ENCODE measurements at places on chromosomes 7 and 10. TPM values are rescaled to one million over a fixed set of nuclear protein-coding genes. Genes with fewer than 3 reads are reported as not detected.

GRCh38 chr10:5633166-5633749, 33.1 kb downstream of the ASB13 start:
- DNase-seq = no peak
- no peak overlapping the region for H3K4me3 ChIP-seq
- H3K36me3 ChIP-seq = no peaks in the 10 kb centered on the region
- no peaks in the 10 kb centered on the region for H3K4me1 ChIP-seq

GRCh38 chr7:47188136-47188535, 393.8 kb downstream of the TNS3 start:
- no peak overlapping the region for H3K4me3 ChIP-seq
- no peak for DNase-seq
- H3K27ac ChIP-seq = no peak overlapping the region
- H3K4me1 ChIP-seq = peaks cover 13% of the 10 kb centered on the region
- no peaks in the 10 kb centered on the region for H3K36me3 ChIP-seq

GRCh38 chr10:4067531-4067930, 282.5 kb upstream of the KLF6 start:
- no peaks in the 10 kb centered on the region for H3K4me1 ChIP-seq
- H3K27ac ChIP-seq = no peak overlapping the region
- no peaks in the 10 kb centered on the region for H3K27me3 ChIP-seq
- H3K4me3 ChIP-seq = no peak overlapping the region

The PRSS2 gene
- 9.6 TPM for total RNA-seq

DNA sequence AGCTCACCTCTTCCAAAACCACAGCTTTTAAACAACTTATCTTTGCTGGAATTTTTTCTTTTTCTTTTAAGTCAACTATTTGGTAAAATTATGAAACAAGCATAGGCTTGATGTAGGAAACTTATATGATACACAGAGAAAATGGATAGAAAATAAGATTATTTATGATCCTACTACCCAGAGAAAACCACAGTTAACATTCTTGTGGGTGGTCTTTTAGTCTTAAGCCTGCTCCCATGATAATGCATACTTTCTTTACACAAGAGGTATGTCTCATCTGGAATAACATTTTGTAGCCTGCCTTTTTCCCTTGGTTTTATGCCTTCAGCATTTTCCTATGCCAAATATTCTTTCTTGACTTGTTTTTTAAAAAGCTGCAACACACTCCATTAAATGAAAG, 21.4 kb downstream of the PLPP4 start:
- H3K27me3 ChIP-seq = no peaks in the 10 kb centered on the region
- DNase-seq = no peak
- no peak overlapping the region for H3K4me3 ChIP-seq
- H3K27ac ChIP-seq = no peak overlapping the region

GRCh38 chr10:102341038-102341688, 54.3 kb upstream of the NFKB2 start:
- DNase-seq = no peak
- no peak overlapping the region for H3K27ac ChIP-seq
- H3K27me3 ChIP-seq = no peaks in the 10 kb centered on the region
- H3K36me3 ChIP-seq = peaks cover 7% of the 10 kb centered on the region

- peaks cover 4% of the 10 kb centered on the region for H3K4me1 ChIP-seq
- no peaks in the 10 kb centered on the region for H3K27me3 ChIP-seq
- peak; percentile 53 for DNase-seq
- no peak overlapping the region for H3K27ac ChIP-seq
These were observed 113.7 kb downstream of the CDK14 start for GRCh38 chr7:90709501-90710465.

DNA sequence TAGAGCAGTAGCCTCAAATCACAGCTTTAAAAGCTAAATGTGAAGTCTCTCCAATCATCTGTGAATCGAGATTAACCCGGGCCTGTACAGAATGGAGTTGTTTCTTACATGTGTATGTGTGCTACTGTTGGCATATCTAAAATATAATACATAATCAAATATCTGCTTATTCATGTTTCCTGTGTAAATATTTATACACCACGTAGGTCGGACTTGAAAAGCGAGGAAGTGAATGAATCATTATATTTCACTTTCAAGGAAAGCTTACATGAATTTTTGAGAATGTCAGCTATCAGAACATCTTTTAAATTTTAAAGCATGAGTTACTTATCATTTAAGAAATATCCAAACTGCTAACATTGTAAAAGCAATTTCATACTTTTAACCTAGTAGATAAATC, 233.3 kb downstream of the SLC25A13 start:
- H3K27me3 ChIP-seq = no peaks in the 10 kb centered on the region
- DNase-seq = no peak
- no peaks in the 10 kb centered on the region for H3K36me3 ChIP-seq
- H3K4me3 ChIP-seq = no peak overlapping the region
- H3K27ac ChIP-seq = no peak overlapping the region

GRCh38 chr10:43959364-43960134, 310.9 kb upstream of the ZNF32 start:
- H3K4me3 ChIP-seq = no peak overlapping the region
- no peaks in the 10 kb centered on the region for H3K36me3 ChIP-seq
- H3K27ac ChIP-seq = no peak overlapping the region
- H3K27me3 ChIP-seq = no peaks in the 10 kb centered on the region
- no peaks in the 10 kb centered on the region for H3K4me1 ChIP-seq

The IDI2 gene
- total RNA-seq = not detected

DNA sequence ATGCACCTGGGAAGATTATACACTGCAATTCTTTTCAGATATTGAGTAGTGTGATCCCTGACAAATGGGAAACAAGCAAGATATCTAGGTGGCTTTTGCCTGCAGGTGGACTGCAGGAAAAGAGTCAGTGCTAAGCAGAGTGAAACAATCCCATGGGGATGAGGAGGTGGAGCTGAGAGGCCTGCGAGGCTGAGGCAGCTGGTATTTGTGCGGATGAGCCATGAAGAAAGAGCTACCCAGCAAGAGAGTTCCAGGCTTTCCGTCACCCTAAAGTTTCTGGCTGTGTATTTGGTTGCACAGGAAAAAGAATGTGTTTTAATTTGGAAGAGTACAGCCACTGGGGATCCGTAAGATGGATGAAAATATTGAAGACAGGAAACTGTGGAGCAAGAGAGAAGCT, 714.1 kb upstream of the COBL start:
- no peak overlapping the region for H3K27ac ChIP-seq
- H3K4me3 ChIP-seq = no peak overlapping the region
- no peaks in the 10 kb centered on the region for H3K4me1 ChIP-seq

GRCh38 chr10:126470991-126471390, 82.7 kb upstream of the ADAM12 start:
- H3K4me1 ChIP-seq = no peaks in the 10 kb centered on the region
- H3K27ac ChIP-seq = no peak overlapping the region
- no peak for DNase-seq
- H3K4me3 ChIP-seq = no peak overlapping the region

The WNT8B gene
- total RNA-seq = not detected

The ST8SIA6 gene
- 0.46 TPM for total RNA-seq

- no peak overlapping the region for H3K4me3 ChIP-seq
- H3K27me3 ChIP-seq = no peaks in the 10 kb centered on the region
- no peaks in the 10 kb centered on the region for H3K4me1 ChIP-seq
- H3K36me3 ChIP-seq = no peaks in the 10 kb centered on the region
These were observed 461.5 kb upstream of the COBL start for GRCh38 chr7:51778121-51778520.

The ATE1 gene
- 31.2 TPM for total RNA-seq

DNA sequence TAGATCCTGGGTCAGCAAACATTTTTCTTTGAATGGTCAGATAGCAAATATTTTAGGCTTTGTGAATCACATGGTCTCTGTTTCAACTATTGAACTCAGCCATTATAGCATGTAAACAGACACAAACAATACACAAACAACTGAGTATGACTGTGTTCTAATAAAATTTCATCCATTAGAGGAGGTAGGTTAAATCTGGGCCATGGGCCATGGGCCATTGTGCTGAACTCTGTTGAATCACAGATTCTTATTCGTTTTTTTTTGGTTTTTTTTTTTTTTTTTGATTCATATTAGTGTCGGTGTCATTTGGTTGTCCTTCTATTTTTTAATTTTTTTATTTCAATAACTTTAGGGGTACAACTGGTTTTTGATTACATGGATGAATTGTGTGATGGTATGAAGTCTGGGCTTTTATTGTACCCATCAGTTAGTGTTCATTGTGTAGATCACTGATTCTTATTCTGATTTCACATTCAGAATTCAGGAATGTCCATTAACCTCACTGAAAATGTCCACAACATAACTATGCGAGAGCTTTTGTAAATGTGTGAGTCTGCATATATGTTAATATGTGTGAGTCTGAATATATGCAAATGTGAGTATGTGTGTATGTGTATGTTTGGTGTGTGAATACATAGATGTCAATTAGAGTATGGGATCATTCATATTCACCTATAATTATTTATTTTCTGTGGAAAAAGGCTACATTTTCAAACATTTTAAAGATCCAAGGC, 443.7 kb upstream of the GRM3 start:
- no peak for DNase-seq
- no peaks in the 10 kb centered on the region for H3K36me3 ChIP-seq
- no peaks in the 10 kb centered on the region for H3K4me1 ChIP-seq

GRCh38 chr7:96127746-96128145, 194.2 kb downstream of the SLC25A13 start:
- no peak for DNase-seq
- H3K27ac ChIP-seq = no peak overlapping the region
- peaks cover 33% of the 10 kb centered on the region for H3K36me3 ChIP-seq
- peaks cover 22% of the 10 kb centered on the region for H3K4me1 ChIP-seq

- H3K27me3 ChIP-seq = no peaks in the 10 kb centered on the region
- H3K36me3 ChIP-seq = no peaks in the 10 kb centered on the region
- no peak for DNase-seq
- H3K4me1 ChIP-seq = peaks cover 8% of the 10 kb centered on the region
- no peak overlapping the region for H3K27ac ChIP-seq
These were observed 12.3 kb upstream of the ELN start for GRCh38 chr7:74015670-74016069.

The AVPI1 gene
- total RNA-seq = 3.9 TPM

DNA sequence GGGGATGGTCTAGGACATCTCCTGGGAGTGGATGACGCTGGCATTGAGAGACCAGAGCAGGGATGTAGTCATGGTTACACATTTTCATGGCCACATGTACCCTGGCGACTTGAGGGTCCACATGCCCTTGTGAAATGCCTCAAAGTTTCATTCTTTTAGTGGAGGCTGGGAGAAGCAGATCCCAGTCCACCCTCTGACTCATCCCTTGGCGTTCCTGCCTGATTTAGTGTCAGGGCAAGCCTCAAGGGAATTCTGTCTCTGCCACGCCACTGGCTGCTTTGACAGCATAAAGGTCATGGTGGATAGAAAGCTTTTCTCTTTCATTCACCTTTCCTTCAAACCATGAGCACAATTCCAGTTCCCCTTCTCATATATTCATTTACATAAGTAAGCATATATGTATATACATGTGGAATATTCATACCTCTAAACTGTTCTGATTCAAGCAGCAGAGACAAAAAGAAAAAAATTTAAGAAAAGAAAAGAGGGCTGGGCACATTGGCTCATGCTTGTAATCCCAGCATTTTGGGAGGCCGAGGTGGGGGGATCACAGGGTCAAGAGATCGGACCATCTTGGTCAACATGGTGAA, 21.8 kb upstream of the KIF5B start:
- DNase-seq = no peak
- H3K4me3 ChIP-seq = no peak overlapping the region

DNA sequence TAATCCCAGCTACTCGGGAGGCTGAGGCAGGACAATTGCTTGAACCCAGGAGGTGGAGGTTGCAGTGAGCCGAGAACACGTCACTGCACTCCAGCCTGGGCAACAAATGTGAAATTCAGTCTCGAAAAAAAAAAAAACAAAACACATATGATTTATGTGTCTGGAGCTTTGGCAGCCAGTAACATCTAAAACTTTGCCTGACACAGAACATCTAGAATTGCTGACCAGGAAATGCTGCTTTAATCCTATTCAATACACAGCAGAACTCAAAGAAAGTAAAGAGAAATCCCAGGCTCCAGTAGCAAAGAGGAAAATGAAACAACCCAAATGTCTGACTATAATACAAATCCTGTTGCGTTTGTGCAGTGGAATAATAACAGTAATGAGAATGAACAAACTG, 4.5 kb upstream of the CCDC6 start:
- peaks cover 16% of the 10 kb centered on the region for H3K4me1 ChIP-seq
- no peak overlapping the region for H3K4me3 ChIP-seq
- no peak overlapping the region for H3K27ac ChIP-seq
- no peak for DNase-seq
- no peaks in the 10 kb centered on the region for H3K27me3 ChIP-seq

The HIF1AN gene
- 38.3 TPM for total RNA-seq

The CALN1 gene
- 4.3 TPM for total RNA-seq

The ZSCAN25 gene
- total RNA-seq = 14.4 TPM

DNA sequence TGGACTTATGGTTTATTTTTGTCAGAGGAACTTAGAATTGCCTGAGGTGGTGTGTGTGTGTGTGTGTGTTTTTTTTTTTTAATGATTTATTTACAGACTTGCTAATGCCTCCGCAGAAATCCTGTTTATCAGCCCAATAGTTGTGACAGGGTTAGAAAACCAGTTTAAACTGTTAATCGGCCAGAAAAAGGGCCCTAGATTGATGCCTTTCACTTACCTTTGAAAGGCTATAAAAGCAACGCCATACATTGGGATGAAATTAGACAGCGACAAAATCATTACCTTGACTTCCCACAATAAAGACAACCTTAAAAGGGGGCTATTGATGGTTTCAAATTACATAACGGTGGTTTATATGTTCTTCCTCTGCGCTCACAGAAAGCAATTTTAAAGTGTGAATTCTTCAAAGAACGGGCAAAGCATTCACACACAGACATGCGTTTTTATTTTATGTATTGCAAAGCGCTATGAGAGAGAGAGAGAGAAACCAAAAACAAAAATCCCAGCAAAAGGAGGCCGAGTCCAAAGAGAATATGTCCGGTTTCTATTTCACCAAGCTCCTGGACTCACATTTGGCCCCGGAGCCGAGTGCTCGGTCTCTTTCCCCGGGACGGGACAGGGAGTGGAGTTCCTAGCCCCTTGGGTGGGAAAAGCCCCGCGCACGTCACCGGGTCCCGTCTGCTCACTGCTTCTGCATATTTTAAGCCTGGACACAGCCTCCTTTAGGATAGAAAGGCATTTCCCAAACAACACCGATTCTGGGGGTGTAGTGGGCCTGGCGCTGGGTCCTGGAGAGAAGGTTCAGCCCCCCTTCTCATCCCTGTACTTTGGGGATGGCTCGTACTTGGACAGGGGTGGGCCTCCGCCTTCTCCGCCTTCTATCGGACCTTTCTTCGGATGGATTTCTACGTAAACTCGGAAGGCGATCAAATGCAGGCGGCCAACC, 26.8 kb upstream of the VAX1 start:
- peaks cover 7% of the 10 kb centered on the region for H3K4me1 ChIP-seq
- no peak overlapping the region for H3K4me3 ChIP-seq
- no peak overlapping the region for H3K27ac ChIP-seq
- peaks cover 97% of the 10 kb centered on the region for H3K27me3 ChIP-seq
- H3K36me3 ChIP-seq = no peaks in the 10 kb centered on the region
- peak; percentile 57 for DNase-seq

The NKX1-2 gene
- 2.3 TPM for total RNA-seq

The FOXI2 gene
- 1.3 TPM for total RNA-seq
